Cortex of kidney (tissue), 1 donor: ENCODE measurements at places on chromosomes 16 and 17.

DNA sequence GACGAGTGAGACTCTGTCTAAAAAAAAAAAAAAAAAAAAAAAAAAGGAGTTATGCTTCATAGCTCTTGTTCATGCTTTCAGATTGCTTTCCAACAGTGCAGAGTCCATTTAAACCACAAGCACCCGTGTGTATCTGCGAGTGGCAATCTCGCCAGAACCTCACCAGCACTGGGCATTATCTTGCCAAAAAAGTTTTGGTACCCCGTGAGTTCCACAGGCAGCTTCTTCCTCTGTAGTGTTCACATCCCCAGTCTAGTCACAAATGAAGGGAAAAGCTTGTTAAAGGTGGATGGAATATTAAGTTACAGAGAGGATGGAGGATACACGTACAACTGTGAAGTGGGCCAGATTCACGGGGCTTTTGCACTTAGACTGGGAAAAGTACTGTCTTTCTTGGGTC lies 33.5 kb downstream of the WSB1 start:
- no peak for DNase-seq

GRCh38 chr17:28534740-28535375 lies 17.6 kb downstream of the UNC119 start:
- no peak for DNase-seq

DNA sequence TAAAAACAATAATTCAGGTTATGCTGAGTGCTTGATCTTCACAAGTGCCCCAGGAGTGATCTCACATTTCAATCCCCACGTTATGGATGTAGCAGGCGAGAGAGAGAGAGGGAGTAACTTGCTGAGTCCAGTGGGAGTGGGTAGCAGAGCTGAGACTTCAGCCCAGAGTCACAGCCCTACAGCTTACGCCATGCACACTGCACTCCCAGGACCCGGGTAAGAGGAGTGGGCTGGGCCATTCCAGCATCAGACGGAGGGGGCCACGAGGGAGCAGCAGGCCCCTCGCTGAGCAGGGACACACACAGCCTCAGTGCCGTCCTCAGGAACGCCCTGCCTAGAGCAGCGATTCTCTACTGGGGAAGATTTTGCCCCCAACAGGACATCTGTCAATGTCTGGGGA lies 9.8 kb upstream of the KIF19 start:
- no peak for DNase-seq

DNA sequence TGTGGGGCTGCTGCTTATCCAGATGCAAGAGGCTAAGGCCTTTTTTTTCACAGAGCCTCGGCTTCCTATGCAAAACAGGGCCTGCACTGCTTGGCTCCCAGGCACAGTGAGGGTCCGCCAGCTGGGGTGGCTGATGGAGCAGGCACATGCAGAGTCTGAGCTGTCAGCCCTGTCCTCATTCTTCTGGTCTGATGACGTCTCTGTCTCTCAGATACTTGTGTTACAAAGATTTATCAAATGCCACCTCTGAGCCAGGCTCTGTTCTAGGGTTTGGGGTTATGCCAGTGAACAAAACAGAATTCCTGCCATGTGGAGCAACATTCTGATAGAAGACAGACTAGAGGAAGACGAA lies 4.8 kb downstream of the RNF40 start:
- DNase-seq = no peak

GRCh38 chr16:47881574-47881973 lies 274.2 kb downstream of the ABCC12 start:
- DNase-seq = no peak

- no peak for DNase-seq
Measured at GRCh38 chr17:76119409-76120371, 16.1 kb upstream of the EXOC7 start.

- no peak for DNase-seq
Measured at GRCh38 chr16:67948015-67948414, 4.1 kb upstream of the LCAT start.

DNA sequence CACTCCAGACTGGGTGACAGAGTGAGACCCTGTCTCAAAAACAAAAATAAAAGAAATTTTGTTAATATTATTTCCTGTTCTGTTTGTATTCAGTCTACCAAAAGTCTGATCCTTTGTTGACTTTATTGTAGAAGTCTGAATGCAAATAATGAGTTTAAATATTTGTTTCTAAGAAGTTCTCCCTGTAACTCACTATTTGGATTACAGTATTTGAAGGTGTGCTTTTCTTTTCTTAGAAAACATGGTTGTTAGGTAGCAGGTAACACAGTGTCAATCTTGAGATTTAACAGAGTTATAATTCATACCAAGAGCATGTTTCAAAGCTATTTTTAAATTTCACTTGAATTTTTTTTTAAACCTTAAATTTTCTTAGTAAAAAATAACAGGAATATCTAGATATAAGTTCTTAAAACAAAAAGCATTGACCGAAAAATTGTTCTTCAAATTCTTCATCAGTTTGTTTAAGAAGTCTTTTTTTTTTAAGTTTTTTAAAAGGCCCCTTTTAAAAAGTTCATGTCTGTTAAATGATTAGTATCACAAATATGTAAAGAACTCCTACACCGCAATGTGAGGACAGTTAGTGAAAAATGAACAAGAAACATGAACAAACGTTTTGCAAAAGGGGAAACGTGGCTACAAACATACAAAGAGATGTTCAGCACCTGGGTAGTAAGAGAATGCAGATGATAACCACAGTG lies 35.0 kb downstream of the GAN start:
- DNase-seq = no peak

GRCh38 chr17:46057366-46057765 lies 58.3 kb downstream of the STH start:
- DNase-seq = no peak

DNA sequence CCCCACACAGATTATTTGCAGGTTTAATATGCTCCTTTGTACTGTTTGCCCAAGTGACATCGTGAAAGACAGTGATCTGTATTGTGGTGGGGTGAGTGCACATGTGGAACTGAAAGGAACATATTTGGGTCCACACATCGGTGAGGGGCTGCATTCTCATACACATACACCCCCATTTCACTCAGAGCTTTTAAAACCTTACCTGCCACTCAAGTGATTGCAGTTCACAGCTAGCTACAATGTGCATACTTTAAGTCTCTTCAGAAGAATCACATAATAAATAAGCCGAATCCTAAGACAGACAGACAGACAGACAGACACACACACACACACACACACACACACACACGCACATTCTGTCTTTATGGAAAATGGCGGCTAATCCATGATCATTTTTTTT lies 102.6 kb downstream of the AATF start:
- DNase-seq = no peak

DNA sequence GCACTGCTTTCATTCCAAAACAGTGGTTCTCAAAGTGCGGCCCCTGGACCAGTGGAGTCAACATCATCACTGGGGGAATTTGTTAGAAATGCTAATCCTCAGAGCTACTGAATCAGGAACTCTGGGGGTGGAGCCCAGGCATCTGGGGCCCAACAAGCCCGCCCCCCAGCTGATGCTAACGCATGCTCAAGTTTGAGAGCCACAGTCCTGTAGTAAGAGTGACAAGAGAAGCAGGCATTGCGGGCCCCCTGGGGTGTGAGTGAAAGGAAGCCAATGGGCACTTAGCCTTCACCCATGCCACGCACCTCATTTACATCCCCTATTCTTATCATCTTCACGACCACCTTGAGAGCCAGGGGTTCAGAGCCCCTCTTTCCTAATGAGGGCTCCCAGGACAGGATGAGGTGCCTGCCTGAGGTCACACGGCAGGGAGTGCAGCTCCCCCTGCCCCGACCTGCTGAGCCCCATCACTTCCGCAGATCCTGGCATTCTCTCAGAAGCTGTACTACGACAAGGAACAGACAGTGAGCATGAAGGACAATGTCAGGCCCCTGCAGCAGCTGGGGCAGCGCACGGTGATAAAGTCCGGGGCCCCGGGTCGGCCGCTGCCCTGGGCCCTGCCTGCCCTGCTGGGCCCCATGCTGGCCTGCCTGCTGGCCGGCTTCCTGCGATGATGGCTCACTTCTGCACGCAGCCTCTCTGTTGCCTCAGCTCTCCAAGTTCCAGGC lies 9.1 kb downstream of the CA4 start:
- DNase-seq = no peak

GRCh38 chr17:77881545-77881944 lies 77.0 kb upstream of the TNRC6C start:
- DNase-seq = no peak

DNA sequence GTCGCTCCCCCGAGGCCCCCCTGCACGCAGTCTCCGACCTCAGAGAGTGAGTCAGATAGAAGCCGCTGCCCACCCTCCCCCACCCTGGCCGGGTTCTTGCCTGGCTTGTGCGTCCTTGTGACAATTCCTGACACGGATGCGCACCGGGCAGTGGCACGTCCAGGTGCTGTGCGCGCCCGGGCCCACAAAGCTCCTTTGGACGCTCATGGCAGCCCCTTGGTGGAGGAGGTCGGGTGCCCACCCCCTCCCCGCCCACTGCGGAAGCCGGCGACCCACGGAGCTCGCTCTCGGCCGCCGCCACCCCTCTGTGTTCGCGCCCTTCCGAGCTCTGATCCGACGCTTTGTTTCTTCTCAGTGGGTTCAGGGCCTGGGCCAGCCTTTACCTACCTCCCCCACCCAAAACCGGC lies 662 bp upstream of the TUBB3 start:
- DNase-seq = no peak

- DNase-seq = no peak
Measured at GRCh38 chr17:80517641-80518040, 27.0 kb upstream of the RPTOR start.

DNA sequence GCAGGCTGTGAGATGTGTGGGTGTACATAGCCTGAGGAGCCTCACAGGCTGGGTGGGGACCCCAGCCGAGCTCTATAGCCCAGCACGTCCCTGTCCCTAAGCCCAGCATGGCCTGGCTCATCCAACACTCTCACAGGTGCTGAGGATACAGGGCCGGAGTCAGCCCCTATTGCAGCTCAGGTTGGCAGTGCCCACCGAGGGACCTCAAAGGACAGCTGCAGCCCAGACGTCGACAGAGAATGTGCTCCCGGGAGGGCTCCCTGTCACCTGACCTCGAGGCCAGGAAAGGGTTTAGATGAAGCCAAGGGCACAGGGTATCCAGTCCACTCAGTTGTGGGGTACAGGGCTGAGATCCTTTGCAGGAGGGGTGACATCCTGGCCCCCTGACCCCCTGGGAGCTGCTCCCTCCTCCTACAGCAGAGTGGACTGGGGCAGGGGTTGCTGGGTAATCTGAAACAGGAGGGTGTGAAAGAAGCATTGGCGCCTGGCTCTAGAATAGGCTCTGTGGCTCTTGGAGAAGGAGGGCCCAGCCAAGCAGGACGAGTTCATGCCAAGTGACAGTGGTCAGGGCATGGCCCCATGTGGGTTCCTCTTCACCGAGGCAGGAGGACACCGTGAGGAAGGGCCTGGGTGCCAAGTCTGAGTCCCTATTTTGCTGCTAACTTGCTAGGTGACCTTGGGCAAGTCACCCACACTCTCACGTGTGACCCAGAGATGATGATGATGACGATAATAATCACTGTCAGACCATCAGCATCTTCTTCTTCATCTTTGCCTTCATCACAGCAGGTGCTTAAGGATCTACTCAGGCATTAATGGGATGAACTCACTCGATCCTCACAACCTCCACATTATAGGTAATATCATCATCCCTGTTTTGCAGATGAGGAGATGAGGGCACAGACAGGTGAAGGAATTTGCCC lies 68.0 kb downstream of the RMI2 start:
- no peak for DNase-seq

DNA sequence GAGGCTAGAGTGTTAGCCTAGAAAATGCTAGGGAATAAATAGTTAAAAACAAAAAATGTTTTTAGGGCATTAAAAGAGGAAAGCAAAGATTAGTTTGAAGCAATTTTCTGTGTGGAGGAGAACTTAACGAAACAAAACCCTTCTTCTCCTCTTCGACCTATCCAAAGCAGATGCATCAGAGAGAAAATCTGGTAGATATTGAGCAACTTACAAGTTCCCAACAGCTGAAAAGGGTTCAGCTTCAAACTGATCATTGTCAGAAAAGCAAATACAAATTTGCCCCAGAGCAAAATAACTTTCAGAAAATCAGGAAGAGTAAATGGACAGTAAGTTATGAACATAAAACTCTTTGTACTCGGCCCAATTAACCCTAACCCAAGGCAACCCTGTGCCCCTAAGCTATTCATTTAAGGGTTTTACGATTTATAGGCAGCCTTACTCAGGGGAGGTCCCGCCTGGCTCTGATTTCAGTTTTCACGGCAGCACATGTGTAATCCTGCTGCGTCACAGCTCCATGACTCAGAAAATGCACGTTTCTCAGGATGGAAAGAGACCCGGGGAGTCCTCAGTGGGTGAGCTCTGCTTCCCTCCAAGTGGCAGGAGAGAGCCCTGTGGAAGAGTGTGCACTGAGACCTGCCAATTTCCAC lies 405.7 kb upstream of the SALL1 start:
- no peak for DNase-seq

DNA sequence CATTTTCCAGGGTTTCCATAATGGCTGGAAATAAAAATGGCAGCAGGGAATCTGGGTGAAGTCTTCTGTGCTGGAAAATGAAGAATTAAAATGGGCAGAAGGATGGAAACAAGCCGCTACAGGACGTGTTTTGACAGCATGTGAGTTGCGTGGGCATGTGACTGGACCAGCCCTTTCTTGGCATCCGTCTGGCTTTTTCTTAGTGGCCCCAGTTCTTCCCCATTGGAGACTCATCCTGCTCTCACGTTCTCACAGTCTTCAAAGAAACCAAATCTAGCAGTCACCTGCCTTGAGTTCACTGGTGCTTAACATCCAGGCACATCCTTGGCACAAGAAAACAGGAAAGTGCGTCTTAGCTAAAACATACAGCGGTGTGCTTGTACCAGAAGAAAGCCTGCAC lies 180.2 kb upstream of the CACNG5 start:
- no peak for DNase-seq

DNA sequence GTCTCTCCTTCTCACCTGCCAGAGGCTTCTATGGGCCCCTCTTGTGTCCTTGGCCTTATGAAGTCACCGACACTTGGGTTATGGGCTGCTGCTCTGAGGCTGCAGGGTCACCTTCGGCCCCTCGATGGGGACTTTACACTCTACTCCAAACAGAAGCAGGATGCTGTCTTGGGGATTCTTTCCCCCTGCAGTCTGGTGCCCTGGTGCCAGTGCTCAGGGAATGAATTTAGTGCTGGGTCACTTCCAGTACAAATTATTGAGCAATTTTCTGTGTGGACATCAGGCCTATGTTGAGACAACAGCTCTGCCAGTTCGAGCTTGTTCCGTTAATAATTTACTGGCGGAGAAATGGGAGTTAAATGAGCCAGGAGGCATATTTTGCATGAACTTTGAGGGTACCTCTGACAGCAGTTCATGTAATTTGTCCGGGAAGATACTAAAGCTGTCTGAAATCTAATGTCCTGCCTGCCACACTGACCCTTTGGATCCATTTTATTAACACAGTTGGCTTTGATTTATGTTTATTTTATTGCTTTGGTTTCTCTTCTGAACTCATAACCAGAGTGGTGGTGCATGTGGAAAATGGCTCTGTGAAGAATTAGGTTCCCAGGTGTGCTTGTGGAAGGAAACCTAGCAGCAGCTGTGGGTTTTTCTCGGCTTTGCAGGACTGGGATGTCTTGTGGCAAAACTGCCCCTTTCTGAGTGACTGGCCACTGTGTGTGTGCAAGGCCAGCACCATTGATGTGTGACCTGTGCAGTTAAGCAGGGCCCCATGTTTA lies 34.1 kb upstream of the DHX8 start:
- no peak for DNase-seq
